ENCODE measurements at places on chromosomes 13 and 19.

GRCh38 chr19:6062274-6062673, 48.0 kb downstream of the RFX2 start:
- H3K4me3 ChIP-seq, result no peak overlapping the region
- no peaks in the 10 kb centered on the region for H3K27me3 ChIP-seq
- H3K27ac ChIP-seq, result no peak overlapping the region
- peaks cover 24% of the 10 kb centered on the region for H3K4me1 ChIP-seq
- no peaks in the 10 kb centered on the region for H3K36me3 ChIP-seq

GRCh38 chr19:45405435-45406225, 761 bp upstream of the PPP1R13L start:
- H3K27me3 ChIP-seq, result no peaks in the 10 kb centered on the region
- peak overlapping the region; percentile 95 for H3K27ac ChIP-seq
- H3K36me3 ChIP-seq, result peaks cover 4% of the 10 kb centered on the region
- peak; percentile 95 for DNase-seq

GRCh38 chr13:102250448-102250847, 151.4 kb downstream of the FGF14 start:
- no peaks in the 10 kb centered on the region for H3K36me3 ChIP-seq
- H3K27ac ChIP-seq, result no peak overlapping the region
- no peak overlapping the region for H3K4me3 ChIP-seq
- no peaks in the 10 kb centered on the region for H3K4me1 ChIP-seq

GRCh38 chr19:10566658-10567410, 1.0 kb upstream of the KRI1 start:
- H3K4me1 ChIP-seq, result peaks cover 38% of the 10 kb centered on the region
- H3K27me3 ChIP-seq, result no peaks in the 10 kb centered on the region
- no peak for DNase-seq
- peak overlapping the region; percentile 87 for H3K4me3 ChIP-seq
- H3K36me3 ChIP-seq, result no peaks in the 10 kb centered on the region

- H3K27me3 ChIP-seq, result peaks cover 2% of the 10 kb centered on the region
- H3K4me3 ChIP-seq, result no peak overlapping the region
- peaks cover 20% of the 10 kb centered on the region for H3K4me1 ChIP-seq
- H3K36me3 ChIP-seq, result no peaks in the 10 kb centered on the region
Measured at GRCh38 chr13:98108341-98108740, 34.6 kb upstream of the FARP1 start.

GRCh38 chr13:53272873-53273272, 244.3 kb downstream of the OLFM4 start:
- no peak overlapping the region for H3K27ac ChIP-seq
- no peaks in the 10 kb centered on the region for H3K4me1 ChIP-seq
- no peaks in the 10 kb centered on the region for H3K36me3 ChIP-seq
- H3K4me3 ChIP-seq, result no peak overlapping the region
- H3K27me3 ChIP-seq, result no peaks in the 10 kb centered on the region
- no peak for DNase-seq

DNA sequence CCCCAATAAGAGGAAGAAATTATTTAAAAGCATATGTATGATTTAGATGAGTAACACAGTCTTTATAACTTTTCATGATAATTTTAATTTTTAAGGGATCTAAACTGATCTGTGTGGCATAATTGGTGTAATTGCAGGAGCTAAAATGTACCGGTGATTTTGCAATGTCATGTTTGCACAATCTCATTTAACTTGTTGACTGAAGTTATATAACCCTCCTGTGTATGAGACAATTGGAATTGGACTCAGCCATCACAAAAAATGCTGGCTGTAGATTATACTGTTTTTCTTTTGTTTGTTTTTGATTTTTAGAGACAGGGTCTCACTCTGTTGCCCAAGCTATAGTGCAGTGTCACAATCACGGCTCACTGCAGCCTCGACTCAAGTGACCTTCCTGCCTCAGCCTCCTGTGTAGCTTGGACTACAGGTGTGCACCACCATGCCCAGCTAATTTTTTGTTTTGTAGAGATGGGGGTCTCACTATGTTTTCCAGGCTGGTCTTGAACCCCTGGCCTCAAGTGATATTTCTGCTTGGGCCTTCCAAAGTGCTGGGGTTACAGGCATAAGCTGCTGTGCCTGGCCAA, 26.1 kb downstream of the FGF9 start:
- no peak for DNase-seq
- H3K36me3 ChIP-seq, result no peaks in the 10 kb centered on the region
- H3K27me3 ChIP-seq, result peaks cover 8% of the 10 kb centered on the region
- no peak overlapping the region for H3K27ac ChIP-seq
- H3K4me1 ChIP-seq, result no peaks in the 10 kb centered on the region

DNA sequence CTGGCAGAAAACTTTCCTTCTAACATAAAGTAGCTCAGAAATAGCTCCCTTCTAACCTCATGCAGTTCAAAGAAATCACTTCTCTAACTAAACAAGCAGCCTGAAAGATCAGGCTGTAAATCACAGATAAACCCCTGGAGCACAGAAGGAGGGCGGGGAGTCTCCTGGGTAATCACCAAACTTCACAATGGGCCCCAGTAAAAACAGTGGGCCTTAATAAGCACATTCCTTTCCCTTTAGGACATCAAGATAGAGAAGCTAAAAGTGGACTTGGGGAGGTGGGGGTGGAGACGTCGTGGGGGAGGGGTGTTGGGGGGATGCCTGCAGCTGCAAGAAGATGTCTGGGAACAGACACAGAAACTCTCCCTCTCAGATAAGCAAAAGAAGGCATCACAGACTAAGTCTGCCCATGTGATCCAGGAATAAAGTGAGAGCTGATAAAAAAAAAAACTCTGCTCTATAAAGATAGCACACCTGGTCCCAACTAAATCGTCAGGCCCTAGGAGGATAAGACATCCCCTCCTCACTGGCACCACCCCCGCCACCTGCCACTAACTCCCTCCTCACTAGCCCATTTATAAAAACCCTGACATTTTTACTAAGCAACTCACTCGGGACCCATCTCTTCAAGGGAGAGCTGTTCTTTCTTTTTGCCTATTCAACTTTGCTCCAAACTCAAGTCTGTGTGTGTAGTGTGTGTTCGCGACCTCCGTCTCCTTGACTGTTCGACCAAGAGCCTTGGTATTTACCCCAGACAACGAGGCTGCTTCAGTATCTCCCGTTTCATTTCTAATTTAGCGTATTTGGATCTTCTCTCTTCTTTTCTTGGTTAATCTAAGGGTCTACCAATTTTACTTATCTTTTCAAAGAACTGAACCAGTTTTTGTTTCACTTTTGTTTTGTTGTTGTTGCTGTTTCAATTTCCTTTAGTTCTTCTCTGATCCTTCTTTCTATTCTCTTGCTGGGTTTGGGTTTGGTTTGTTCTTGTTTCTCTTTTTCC, 31.7 kb downstream of the DNAJC15 start:
- DNase-seq, result no peak
- H3K4me1 ChIP-seq, result peaks cover 42% of the 10 kb centered on the region
- H3K36me3 ChIP-seq, result peaks cover 7% of the 10 kb centered on the region

DNA sequence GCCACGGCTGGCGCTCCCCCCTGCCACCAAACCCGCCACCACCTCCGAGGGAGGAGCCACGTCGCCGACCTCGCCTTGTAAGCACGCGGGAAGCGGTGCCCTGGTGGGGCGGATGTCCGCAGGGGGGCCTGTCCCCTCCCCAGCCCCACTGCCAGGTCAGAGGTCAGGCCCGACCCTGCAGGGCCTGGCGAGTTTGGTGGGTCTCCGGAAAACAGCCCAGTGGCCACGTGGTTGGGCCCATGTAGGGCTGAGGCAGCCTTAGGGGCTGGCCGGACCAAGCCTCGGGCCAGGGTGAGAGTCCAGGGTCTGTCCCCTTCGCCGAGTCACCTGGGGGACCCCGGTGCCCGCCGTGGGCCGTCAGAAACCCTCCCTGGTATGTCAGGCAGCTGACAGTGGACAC, 26.5 kb downstream of the SMIM24 start:
- H3K36me3 ChIP-seq, result peaks cover 14% of the 10 kb centered on the region
- peaks cover 31% of the 10 kb centered on the region for H3K4me1 ChIP-seq
- H3K27ac ChIP-seq, result no peak overlapping the region
- no peak for DNase-seq
- no peaks in the 10 kb centered on the region for H3K27me3 ChIP-seq

DNA sequence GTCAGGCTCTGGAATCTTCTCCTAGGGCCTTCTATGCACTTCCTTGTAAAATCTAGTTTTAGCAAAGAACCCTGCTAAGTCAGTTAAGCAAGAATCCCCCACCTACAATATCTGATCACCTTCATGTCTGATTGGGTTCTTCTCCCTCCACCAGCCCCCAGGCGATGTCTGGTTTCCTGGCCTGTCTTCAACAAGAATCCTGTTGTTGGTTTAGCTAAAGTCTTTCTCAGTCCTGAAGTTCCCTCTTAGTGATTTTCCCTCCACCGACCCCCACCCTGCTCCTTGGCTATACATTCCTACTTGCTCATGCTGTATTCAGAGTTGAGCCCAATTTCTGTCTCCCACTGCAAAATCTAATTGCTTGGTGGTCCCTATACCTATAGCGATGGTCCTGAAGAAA, 35.2 kb upstream of the SLC46A3 start:
- H3K36me3 ChIP-seq, result peaks cover 2% of the 10 kb centered on the region
- no peak overlapping the region for H3K4me3 ChIP-seq
- H3K27ac ChIP-seq, result peak overlapping the region; percentile 100
- DNase-seq, result peak; percentile 81
- H3K4me1 ChIP-seq, result peaks cover 54% of the 10 kb centered on the region

DNA sequence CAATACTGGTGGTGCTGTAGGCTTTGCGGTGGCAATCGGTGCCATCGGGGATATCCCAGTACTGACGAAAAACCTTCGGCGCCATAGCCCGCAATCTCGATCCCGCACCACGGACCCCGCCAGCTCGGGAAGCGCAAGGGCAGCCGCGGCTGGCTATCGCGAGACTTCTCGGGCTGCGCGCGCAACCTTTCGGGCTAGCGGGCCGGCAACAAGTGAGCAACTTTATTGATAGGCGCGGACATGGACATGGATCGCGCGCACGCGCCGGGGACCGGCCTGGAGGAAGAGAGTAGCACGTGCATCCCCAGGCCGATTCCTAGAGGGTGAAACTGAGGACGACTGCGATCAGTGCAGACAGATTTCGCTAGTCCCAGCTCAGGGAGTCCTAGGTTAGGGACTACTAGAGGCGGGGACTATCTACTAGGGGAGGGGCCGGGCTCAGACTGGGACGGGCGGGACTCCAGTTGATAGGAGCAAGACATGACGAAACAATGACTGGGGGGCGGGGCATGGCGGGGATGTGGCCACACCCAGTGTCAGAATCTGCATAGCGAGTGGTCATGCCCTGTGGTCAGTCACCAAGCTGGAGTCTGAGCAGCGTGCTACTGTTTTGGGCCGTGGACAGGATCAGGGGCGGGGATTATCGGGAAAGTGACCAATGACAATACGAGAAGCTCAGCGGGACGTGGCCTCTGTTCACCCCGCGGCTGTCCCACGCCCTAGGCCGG, at the start of gene NDUFA11:
Gene NDUFA11 (minus strand): TSS at position 167 of the 728 bp plus-strand sequence. CDS start 82 bp downstream, at position 85.
- no peaks in the 10 kb centered on the region for H3K27me3 ChIP-seq
- peaks cover 7% of the 10 kb centered on the region for H3K36me3 ChIP-seq
- H3K4me1 ChIP-seq, result peaks cover 23% of the 10 kb centered on the region
- peak within 1 kb of the TSS; percentile 99 for H3K27ac ChIP-seq
- peak within 1 kb of the TSS; percentile 94 for H3K4me3 ChIP-seq
- peak; percentile 99 for DNase-seq

GRCh38 chr13:35502456-35502855, 26.0 kb upstream of the MAB21L1 start:
- H3K27ac ChIP-seq, result no peak overlapping the region
- H3K4me3 ChIP-seq, result no peak overlapping the region
- no peaks in the 10 kb centered on the region for H3K36me3 ChIP-seq
- DNase-seq, result no peak
- no peaks in the 10 kb centered on the region for H3K27me3 ChIP-seq

DNA sequence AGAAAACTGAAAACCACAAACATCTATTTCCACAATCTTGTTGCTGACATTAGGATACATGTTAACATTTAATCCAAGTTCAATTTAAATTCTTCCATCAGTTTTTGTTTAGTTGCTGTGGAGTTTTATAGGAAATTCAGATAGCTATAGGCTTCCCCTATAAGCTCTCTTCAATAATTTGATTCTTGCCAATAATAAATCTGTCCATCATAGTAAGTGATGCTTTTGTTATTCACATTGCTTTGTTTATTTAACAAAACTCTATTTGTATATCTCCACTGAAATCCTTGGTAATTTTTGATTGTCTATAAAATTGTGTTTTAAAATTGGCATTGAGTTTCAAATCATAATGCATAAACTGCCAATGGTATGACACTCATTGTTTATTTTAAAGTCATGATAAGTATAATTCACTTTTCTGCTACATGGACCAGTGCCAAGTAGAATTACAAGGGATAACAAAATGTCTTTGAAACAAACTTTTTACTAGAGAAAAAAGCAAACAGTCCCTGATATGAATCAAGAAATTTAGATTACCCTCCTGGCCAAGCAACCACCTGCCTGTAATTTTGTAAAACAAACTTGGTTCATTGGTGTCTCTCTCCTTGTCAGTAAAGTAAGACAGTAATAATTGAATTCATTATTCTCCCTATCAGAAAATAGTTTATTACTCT, 577.3 kb upstream of the GPC6 start:
- no peak overlapping the region for H3K4me3 ChIP-seq
- no peaks in the 10 kb centered on the region for H3K4me1 ChIP-seq
- H3K36me3 ChIP-seq, result no peaks in the 10 kb centered on the region
- peaks cover 15% of the 10 kb centered on the region for H3K27me3 ChIP-seq
- DNase-seq, result no peak

GRCh38 chr19:8738377-8738776, 16.9 kb downstream of the OR2Z1 start:
- no peak for DNase-seq
- H3K27ac ChIP-seq, result no peak overlapping the region
- no peak overlapping the region for H3K4me3 ChIP-seq
- no peaks in the 10 kb centered on the region for H3K36me3 ChIP-seq
- H3K27me3 ChIP-seq, result no peaks in the 10 kb centered on the region

- peaks cover 1% of the 10 kb centered on the region for H3K36me3 ChIP-seq
- peak overlapping the region; percentile 87 for H3K27ac ChIP-seq
- H3K4me1 ChIP-seq, result peaks cover 26% of the 10 kb centered on the region
- H3K4me3 ChIP-seq, result no peak overlapping the region
- no peaks in the 10 kb centered on the region for H3K27me3 ChIP-seq
Measured at GRCh38 chr13:100491164-100491842, 97.3 kb downstream of the GGACT start.

DNA sequence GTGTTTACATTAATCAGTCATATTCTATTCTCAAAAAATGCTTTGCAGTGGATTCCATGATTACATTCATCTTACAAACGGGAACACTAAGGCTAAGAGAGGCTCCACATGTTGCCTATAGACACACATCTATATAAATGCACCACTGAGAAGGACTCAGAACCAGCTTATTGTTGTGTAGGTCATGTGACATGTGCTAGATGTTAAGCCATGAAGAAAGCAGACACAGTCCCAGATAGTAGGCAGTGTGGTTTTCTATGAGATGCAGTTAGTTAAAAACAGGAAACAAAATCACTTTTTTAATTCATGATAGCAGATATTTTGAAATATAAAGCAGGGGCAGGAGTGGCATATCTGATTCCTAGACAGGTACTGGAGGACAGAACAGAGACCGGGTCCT, 10.7 kb downstream of the SIGLEC6 start:
- no peak overlapping the region for H3K27ac ChIP-seq
- no peaks in the 10 kb centered on the region for H3K4me1 ChIP-seq
- no peak for DNase-seq
- H3K27me3 ChIP-seq, result no peaks in the 10 kb centered on the region
- no peaks in the 10 kb centered on the region for H3K36me3 ChIP-seq
- no peak overlapping the region for H3K4me3 ChIP-seq
